ENCODE measurements at places on chromosomes 16 and 17.
A peak's percentile ranks its signal among the peaks of the same experiment; 100 is the strongest.

- DNase-seq: no peak
Measured at GRCh38 chr16:77617996-77618395, 104.3 kb upstream of the NUDT7 start.

DNA sequence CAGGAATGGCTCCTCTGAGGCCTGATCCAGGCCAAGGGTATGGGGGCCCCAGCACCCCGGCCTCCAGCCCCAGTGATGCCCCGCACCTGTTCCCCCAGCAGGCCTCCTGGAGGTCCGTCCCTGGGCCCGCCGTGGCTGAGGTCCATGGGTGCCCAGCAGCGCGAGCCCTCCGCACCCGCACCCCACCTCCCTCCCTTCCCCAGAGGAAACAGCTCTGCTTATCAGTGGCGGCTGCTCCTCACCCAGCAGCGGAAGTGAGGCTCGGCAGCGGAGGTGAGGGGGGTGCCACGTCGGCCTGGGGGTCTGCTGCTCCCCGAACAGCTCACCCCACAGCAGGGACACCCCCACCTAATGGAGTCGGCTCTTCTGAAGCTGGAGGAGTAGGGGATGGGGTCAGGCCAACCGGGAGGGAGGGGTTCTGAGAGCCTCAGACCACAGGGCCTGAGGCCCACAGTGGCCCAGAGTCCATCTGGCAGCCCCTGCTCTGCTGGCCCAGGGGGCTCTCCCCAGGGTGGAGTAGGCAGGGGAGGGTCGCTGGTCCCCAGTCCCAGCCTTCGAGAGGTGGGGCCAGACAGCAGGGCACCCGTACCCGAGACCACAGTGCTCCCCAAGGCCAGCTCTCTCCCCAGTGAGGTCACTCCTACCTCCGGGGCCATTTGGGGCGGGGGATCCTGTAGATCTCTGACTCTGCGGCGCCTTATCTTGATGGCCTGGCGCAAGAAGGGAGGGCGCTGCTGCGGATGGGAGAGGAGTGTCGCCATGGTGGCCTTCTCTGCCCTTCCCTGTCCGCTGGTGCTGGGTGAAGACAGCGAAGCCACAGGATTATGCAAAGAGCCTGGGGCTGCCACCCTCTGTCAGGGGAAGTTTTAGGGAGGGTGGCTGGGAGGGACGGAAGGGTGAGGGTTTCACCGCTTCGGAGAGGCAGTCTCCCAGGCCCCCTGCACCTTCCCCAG lies at the start of gene UNC13D:
UNC13D (minus strand) TSS at position 828 of the 953 bp plus-strand sequence; CDS start at position 761, 67 bp downstream.
- DNase-seq: peak; percentile 61

- DNase-seq: no peak
Measured at GRCh38 chr16:18833707-18834505, 32.6 kb upstream of the ARL6IP1 start.

GRCh38 chr16:86669937-86670749 lies 91.8 kb downstream of the FOXL1 start:
- no peak for DNase-seq

- DNase-seq: peak; percentile 53
Measured at GRCh38 chr17:79045842-79046196, 21.9 kb downstream of the C1QTNF1 start.

DNA sequence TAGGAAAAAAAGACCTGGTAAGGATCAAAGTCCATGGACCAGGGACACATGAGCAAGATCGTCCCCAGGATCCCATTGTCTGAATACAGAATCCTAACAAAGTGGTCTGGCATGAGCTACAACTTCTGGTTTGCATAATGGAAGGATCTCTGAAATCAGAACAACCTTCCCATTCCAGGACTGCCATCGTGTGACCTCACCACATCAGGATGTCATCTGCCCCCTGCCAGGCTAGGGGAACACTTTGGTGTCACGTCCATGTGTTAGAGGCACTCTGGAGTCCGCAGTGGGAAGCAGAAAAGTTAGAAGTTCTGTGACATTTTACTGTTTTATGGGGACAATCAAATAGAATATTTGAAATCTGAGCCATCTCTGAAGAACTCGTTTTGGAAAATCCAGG lies 160.7 kb downstream of the RGS9 start:
- no peak for DNase-seq

- no peak for DNase-seq
Measured at GRCh38 chr16:73329358-73330286, 281.7 kb upstream of the ZFHX3 start.

GRCh38 chr16:23182679-23183542 lies at the start of gene SCNN1G:
SCNN1G (plus strand) TSS chr16:23182745; CDS start chr16:23186272, 3,527 bp downstream.
- DNase-seq: no peak

DNA sequence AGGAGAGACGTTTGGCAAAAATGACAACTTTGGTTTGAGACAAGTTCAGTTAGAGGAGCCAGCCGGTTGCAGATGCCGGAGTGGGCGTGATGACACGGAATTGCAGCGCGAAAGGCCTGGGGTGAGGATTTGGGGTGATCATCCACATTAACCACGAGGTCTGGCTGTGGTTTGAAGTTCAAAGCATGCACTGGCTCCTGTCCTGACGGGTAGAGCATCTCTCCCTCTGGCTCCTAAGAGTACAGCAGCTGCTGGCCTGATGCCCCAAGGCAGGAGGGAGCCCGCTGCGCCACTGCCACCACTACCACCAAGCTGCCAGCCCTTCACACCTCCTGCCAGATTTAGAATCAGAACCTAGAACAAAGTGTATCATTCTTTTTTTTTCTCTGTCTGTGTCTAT lies 3.7 kb downstream of the RHBDL3 start:
- no peak for DNase-seq

DNA sequence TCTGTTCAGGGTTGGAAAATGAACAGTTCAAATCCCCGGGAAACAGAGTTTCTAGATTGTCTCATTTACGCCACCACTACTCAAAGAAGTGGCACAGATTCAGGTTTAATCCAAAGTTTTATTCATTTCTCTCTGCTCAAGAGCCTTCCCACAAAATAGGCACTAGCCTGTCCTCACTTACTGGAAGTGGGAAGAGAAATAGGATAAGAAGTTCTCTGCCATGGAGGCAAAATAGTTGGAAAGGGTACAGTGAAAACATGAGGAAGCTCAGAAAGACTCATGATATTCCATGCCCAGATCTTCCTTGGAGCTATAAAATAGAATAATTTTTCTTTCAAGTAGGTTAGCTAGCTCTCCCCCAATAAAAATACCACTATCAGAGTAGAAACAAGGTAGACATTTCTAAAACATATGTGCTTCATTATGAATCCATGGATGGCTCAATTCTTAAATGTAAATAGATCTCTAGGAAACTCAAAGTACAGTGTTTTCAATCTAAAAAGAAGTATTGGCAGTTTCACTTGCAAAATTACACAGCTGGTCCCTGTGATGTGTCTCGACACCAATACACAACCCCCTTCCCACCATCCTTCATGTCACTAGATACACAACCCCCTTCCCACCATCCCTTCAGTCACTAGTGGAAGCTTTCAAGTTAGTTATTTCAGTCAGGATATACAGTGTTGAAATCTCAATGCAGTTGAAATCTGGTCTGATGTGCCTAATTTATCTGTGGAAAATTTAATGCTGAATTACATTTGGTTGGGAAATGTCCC lies 125.8 kb downstream of the TRIM37 start:
- DNase-seq: no peak

- DNase-seq: no peak
Measured at GRCh38 chr17:39410279-39410678, 8.9 kb upstream of the FBXL20 start.

GRCh38 chr17:19678581-19679453 lies 30.3 kb downstream of the ALDH3A2 start:
- DNase-seq: no peak

DNA sequence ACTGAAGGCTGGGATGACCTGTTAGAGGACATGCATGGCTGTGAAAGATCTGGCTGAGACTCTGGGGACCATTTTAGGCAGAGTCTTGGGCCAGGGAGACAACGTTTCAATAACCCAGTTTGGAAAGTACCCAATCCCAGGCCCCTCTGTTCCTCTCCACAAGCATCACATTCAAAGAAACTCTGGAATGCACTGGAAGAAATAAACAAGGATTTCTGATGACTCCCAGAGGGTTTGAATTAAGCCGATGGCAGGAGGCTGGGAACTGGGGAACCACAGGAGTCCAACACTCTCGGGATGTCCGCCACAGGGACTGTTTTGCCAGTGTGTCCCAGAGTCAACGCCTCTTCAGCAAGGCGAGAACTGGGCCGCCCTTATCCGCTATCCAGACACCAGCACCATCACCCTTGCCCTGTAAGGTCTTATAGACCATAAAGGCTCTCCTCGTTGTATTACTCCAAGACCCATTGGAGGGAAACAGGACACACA lies 3.3 kb downstream of the PMP22 start:
- DNase-seq: no peak

DNA sequence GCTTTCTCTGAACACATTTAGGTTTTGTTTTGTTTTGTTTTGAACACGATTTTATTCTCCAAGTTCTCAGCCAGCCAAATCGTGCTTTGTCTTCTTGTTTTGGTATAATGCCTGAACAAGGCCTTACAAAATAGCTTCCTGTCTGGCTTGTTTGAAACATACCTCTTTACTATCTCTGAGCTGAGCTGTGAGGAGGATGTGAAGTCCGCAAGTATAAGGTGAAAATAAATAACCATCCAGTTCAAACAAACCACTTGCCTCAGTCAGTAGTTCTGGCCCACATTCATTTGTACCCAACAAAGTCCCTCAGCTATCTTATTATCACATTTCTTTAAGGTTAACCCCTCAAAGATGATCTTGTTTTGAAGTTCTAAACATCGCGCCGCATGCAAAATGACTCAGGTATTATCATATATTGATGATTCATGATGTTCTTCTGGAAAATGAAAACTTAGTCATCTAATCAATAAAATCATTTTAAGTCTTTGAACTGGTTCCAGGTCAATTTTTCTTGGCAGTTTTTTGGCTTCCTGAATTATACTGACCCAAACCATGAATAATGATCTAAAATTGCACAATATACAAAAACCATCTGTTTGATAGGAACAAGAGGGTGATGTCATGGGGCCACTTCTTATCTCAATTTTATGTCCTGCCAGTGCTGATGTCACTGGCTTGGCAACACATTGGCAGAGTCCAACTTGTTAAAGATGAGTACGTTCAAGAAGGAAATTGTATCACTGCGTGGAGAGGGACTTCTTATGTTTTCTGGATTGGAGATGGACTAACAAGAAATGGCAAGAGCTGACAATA lies 694.3 kb downstream of the KCNJ2 start:
- DNase-seq: no peak
